Left renal cortex interstitium (tissue), 4 donors: ENCODE measurements at places on chromosomes 3 and 15.

- DNase-seq = no peak
Observed at GRCh38 chr3:39349080-39349479, 19.6 kb downstream of the CCR8 start.

DNA sequence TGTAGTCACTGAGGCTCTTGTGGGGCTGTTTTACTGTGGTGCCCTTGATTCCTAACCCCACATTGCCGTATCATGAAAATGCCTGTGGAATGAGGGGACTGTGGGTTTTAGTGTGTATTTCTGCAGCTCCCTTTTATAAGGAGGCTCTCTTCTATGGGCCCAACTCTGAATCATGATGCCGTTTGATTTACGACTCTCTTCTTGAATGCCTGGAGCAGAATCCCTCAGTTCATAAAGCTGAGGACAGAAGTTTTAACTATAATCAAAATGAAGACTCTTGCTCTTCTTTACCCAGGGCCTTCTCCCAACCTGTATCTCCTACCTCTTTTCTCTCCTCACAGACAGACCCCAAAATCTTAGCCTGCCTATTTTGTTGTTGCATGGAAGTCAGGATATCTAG, 109.5 kb downstream of the RARB start:
- DNase-seq = no peak

DNA sequence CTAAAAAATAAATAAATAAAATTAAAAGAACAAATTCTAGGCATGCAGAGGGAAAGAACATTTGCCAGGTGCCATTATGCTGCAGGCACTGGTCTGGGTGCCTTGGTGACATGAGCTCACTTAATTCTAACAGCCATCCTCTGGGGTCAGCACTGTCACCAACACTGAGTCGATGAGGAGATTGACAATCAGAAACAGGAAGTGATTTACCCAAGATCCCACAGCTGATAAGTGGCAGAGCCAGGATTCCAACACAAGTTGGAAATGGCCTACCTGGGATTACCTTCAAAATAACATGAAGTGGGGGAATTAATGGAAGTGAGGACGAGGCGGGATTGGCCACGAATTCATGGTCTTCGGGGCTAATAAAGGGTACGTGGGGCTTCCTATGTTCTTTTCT, 3.6 kb downstream of the PLIN1 start:
- DNase-seq = no peak

GRCh38 chr15:51356147-51356546, 14.7 kb downstream of the GLDN start:
- no peak for DNase-seq

GRCh38 chr15:25939122-25939521, 76.0 kb upstream of the ATP10A start:
- no peak for DNase-seq

DNA sequence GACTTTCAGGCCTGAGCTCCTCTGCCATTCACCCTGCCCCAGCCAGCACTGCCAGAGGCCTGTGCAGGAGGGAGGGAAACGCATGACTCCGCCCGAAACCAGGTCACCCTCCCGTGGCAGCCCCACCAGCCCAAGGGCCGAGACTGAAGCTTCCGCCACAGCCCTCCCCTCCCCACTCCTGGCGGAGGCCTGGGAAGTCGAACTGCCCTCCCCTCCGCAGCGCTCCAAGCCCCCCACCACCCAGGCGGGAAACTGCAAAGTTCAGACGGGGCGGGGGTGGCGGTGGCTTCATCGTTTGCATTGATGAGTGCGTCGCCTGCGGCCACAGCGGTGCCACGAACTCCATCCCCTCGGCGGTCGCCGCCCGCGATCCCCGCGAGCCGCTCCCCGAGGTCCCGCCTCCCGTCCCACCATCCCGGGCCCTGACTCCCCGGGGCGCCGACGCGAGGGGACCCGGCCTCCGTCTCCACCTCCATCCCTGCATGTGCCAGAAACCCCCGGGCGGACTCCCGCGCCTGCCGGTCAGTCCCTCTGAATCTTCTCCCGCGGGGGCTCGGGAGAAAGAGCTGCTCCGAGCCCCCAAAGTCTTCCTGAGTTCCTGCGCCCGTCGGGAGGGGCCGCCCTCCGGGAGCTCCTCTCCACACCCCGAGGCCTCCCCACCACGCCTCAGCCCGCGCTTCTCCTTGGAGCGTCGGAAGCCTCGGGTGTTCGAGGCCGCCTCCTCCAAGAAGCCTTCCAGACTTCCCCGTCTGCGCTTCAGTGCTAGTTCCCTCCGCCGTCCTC, 698 bp downstream of the MELTF start:
- DNase-seq = no peak

- no peak for DNase-seq
Observed at GRCh38 chr3:173823911-173824460, 426.4 kb downstream of the NLGN1 start.

- no peak for DNase-seq
Observed at GRCh38 chr3:33799202-33799551, 747 bp downstream of the PDCD6IP start.
